Smooth muscle cell of the pulmonary artery (primary cell): ENCODE measurements at places on chromosomes 5 and 9. TPM values are rescaled to one million over a fixed set of nuclear protein-coding genes. Genes with fewer than 3 reads are reported as not detected.

PTGES gene
- 6.5 and 21.0 TPM in 2 replicates for total RNA-seq

DBH gene
- not detected in 2 replicates for total RNA-seq

LCN12 gene
- 0.20 TPM in 1 of 2 replicates, not detected in the other for total RNA-seq

PSD2 gene
- total RNA-seq, result 0.17 and 0.26 TPM in 2 replicates

DOCK2 gene
- 1.5 and 2.0 TPM in 2 replicates for total RNA-seq
